Mesothelial cell of epicardium (in vitro differentiated cells): ENCODE measurements at places on chromosomes 11 and 22. TPM values are rescaled to one million over a fixed set of nuclear protein-coding genes. Genes with fewer than 3 reads are reported as not detected.

MCAM gene
- total RNA-seq, result 25.9 to 28.2 TPM (median 26.7 TPM) in 3 replicates

DDTL gene
- not detected in 3 replicates for total RNA-seq

IGF2 gene
- 3,009 to 3,275 TPM (median 3,171 TPM) in 3 replicates for total RNA-seq

HPX gene
- total RNA-seq, result 5.2 to 9.9 TPM (median 9.5 TPM) in 3 replicates

KCTD14 gene
- total RNA-seq, result 5.4 to 6.4 TPM (median 5.4 TPM) in 3 replicates

MOGAT2 gene
- not detected in 3 replicates for total RNA-seq

DNA sequence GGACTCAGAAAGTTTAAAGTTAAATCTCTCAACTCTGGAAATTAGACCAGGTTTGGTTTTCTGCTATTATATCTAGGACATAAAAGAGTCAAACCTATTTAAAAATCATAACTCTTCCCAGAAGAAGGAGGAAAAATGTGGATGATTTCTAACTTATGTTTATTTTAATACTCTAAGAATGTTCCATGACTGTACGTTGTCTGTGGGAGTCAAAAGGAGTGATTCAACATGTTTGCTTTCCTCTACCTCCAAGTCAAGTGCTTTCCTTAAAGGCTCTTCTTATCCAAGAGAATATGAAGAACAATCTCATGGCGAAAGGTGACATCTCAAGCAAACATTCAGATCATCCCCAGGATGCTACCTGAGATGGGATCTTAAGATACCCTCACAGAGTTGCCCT, 21.6 kb downstream of the OR51E1 start:
- no peak overlapping the region for H3K27ac ChIP-seq
- H3K36me3 ChIP-seq, result no peaks in the 10 kb centered on the region
- H3K27me3 ChIP-seq, result peaks cover 5% of the 10 kb centered on the region
- no peak for DNase-seq
- no peak overlapping the region for H3K4me3 ChIP-seq

- H3K4me3 ChIP-seq, result no peak overlapping the region
- H3K4me1 ChIP-seq, result no peaks in the 10 kb centered on the region
These were observed 148.5 kb upstream of the NCAM1 start for GRCh38 chr11:112812729-112813128.

GRCh38 chr11:84795698-84796097, 831.4 kb downstream of the DLG2 start:
- no peak overlapping the region for H3K27ac ChIP-seq
- no peak overlapping the region for H3K4me3 ChIP-seq
- peaks cover 1% of the 10 kb centered on the region for H3K36me3 ChIP-seq
- DNase-seq, result no peak
- H3K4me1 ChIP-seq, result no peaks in the 10 kb centered on the region

DNA sequence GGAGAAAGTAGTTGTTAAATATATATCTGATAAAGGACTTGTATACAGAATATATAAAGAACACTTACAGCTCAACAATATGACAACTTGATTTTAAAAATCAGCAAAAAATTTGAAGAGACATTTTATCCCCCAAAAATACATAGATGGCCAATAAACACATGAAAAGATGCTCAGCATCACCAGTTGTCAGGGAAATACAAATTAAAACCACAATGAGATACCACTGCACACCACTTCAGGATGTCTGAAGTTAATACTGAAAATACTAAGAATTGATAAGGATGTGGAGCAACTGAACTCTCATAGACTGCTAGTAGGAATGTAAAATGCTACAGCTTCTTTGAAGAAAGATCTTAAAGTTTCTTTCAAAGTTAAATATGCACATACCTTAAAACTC, 49.2 kb downstream of the KREMEN1 start:
- DNase-seq, result no peak
- H3K4me3 ChIP-seq, result no peak overlapping the region

- H3K4me3 ChIP-seq, result no peak overlapping the region
- H3K4me1 ChIP-seq, result peaks cover 5% of the 10 kb centered on the region
- no peak for DNase-seq
- H3K36me3 ChIP-seq, result peaks cover 16% of the 10 kb centered on the region
- H3K27me3 ChIP-seq, result no peaks in the 10 kb centered on the region
These were observed 34.6 kb downstream of the FAM118A start for GRCh38 chr22:45344334-45344733.

GRCh38 chr11:5246772-5247471, 2.7 kb downstream of the HBG1 start:
- H3K27ac ChIP-seq, result no peak overlapping the region
- H3K36me3 ChIP-seq, result no peaks in the 10 kb centered on the region
- DNase-seq, result no peak

GRCh38 chr11:128061281-128061871, 526.0 kb downstream of the ETS1 start:
- H3K27ac ChIP-seq, result no peak overlapping the region
- H3K4me1 ChIP-seq, result no peaks in the 10 kb centered on the region
- H3K4me3 ChIP-seq, result no peak overlapping the region
- H3K27me3 ChIP-seq, result no peaks in the 10 kb centered on the region

- no peaks in the 10 kb centered on the region for H3K27me3 ChIP-seq
- peaks cover 20% of the 10 kb centered on the region for H3K36me3 ChIP-seq
- no peak for DNase-seq
- no peak overlapping the region for H3K4me3 ChIP-seq
These were observed 36.9 kb downstream of the DGCR2 start for GRCh38 chr22:19085233-19085718.

- H3K27me3 ChIP-seq, result peaks cover 31% of the 10 kb centered on the region
- no peak overlapping the region for H3K27ac ChIP-seq
- H3K4me3 ChIP-seq, result no peak overlapping the region
- no peak for DNase-seq
These were observed 924.6 kb downstream of the BRD1 start for GRCh38 chr22:48902983-48903650.

- H3K4me1 ChIP-seq, result no peaks in the 10 kb centered on the region
- peaks cover 13% of the 10 kb centered on the region for H3K36me3 ChIP-seq
- no peak overlapping the region for H3K4me3 ChIP-seq
These were observed 54.9 kb downstream of the CEP57 start for GRCh38 chr11:95845167-95845566.

DNA sequence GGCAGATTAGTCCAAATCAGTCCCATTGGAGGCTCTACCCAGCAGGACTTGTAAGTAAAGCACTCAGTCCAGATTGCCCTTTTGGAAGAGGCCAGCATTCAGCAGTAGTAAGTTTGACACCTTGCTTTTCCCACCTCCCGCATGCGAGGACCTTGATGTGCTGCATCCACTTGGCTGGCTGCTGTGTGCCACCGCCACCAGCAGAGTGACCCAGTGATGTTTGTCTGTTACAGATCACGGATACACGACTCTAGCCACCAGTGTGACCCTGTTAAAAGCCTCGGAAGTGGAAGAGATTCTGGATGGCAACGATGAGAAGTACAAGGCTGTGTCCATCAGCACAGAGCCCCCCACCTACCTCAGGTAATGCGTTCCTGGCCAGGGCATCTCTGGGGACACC, 6.6 kb downstream of the SMARCB1 start:
- no peak overlapping the region for H3K4me3 ChIP-seq
- DNase-seq, result no peak
- H3K36me3 ChIP-seq, result peaks cover 27% of the 10 kb centered on the region

DNA sequence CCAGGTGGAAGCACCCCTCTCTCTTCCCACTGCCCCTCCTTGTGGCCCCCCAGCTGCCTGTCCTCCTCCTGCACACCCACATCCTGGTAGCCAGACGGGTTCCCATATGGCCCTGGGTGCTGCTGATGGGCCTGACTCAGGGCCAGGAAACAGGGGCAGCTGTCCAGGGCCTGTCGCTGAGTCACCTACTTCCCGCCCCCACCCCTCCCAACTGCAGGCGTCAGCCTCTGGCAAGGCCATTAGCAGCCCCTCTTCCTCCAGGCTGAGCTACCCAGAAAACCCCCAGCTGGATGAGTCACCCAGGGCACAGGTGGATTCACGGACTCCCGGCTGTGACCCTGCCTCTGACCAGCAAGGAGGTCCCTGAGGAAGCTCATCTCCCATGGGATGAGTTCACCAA, 6.9 kb upstream of the GAL start:
- no peak overlapping the region for H3K4me3 ChIP-seq
- peaks cover 2% of the 10 kb centered on the region for H3K4me1 ChIP-seq
- no peak overlapping the region for H3K27ac ChIP-seq

DNA sequence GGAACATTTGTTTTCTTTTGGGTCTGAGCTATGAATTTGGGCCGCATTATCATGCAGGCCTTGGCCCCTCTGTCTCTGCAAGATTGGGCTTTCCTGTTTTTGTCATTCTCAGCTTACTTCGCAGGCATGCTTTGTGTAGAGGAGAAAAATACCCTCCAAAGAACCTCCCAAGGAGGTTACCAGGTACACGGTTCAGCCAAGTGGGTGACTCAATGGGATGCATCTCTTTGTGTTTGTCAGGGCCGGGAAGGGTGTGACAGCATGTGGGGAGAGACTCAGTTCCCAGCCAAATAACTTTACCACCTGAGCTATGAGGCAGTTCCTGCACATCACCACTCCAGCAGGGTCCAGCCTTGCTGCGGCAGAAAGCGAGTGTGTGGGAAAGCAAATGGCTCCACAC, 47.8 kb upstream of the CLDN5 start:
- H3K4me3 ChIP-seq, result no peak overlapping the region
- H3K27me3 ChIP-seq, result peaks cover 12% of the 10 kb centered on the region
- H3K4me1 ChIP-seq, result no peaks in the 10 kb centered on the region
- H3K36me3 ChIP-seq, result no peaks in the 10 kb centered on the region
- no peak for DNase-seq
- H3K27ac ChIP-seq, result no peak overlapping the region

DNA sequence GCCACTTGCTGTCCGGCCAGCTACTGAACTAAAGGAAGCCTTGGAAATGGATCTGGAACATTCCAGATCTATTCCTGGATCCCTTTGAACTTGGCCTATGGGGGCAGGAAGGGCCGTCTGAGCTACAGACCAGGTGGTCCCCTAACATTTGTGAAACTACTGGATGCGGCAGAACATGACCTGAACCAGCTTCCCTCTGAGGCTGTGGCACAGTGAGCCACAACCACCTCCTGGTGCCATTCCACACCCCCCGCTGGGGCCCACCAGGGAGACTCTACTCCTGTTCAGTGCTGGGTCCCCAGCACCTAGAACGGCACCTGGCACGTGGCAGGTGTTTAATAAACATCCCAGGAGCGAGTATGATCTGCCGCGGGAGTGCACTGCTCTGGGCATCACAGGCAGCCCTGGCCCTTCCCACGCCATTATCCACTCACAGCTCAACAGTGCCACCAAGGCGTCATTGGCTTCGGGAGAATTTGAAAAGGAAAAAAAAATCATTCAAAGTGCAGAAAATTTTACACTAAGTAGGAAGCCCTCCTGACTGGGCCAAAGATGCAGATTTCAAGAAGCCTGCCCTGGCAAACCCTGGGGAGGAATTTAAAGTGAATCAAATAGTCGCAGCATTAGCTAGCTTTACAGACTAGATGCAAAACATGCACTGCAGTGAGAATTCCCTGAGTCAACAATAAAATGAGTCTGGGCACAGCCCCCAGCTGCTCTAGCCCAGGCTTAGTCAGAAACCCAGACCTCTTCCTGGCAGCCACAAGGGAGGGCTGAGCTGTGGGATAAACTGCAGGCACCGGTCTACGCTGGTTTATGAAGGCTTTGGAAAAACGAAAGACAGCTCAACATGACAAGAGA, 14.3 kb upstream of the EFCAB6 start:
- DNase-seq, result no peak
- H3K36me3 ChIP-seq, result no peaks in the 10 kb centered on the region
- H3K4me3 ChIP-seq, result no peak overlapping the region

GRCh38 chr22:48666620-48667019, 1161.1 kb downstream of the BRD1 start:
- no peaks in the 10 kb centered on the region for H3K4me1 ChIP-seq
- H3K27ac ChIP-seq, result no peak overlapping the region
- no peak overlapping the region for H3K4me3 ChIP-seq

DNA sequence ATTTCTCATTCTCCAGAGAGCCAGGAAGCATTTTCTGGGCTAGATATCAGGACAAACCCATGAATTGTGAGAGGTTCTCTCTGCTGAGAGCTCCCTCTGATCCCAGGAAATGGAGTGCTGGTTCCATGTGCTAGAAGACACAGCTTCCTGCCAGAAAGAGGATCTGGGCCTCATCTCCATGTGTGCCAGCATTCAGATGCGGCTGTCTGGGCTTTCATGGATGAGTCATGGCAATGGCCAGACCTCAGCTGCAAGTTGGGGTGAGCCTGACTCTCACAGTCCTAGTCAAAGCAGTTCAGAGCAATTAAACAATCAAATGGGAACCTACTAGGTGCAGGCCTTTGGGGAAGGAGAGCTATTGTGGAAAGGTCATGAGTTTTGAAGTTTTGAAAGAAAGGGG, 82.3 kb upstream of the EED start:
- no peak overlapping the region for H3K4me3 ChIP-seq
- H3K27me3 ChIP-seq, result no peaks in the 10 kb centered on the region
- no peak overlapping the region for H3K27ac ChIP-seq
- H3K36me3 ChIP-seq, result no peaks in the 10 kb centered on the region
- peaks cover 12% of the 10 kb centered on the region for H3K4me1 ChIP-seq
- DNase-seq, result no peak

DNA sequence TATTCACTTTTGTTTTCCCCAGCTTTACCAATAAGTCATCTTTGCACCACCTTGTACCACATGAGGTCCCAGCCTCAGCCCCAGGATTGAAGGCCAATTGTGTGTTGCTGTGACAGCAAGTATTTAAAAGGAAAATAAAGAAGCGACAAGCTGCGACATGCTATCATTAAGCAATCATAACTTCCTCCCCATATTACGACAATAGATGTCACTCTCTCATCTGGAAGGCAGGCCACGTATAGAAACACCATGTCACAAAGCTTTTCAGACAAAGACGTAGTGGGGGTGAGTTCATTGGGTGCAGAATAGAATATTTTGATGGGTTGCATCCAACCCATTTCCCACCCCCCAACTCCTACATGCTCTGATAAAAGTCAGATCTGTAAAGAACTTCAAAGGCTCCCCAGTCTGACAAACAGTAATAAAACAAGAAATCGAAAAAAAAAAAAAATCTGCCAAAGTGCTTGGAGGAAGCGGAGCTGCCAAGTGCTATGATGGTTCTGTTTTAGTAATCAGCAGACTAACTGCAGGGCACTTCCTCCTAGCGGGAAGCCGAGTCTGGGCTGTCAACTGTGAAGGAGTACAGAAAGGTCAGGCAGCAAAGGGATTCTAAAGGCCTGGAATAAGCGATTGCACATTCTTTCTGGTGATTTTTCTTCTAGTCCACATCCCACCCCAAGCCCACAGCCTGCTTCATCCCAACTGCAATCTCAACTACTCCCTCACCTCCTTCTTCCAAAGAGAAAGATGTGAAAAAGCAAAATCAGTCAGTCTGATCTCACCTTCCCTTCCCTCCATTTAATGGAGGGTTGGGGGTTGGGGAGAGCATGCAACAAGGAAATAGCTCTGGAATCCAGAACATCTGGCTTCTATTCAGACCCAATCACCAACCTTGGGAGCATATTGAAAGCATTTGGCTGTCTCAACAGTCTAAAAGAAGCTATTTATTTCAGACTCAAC, 131.4 kb upstream of the UBASH3B start:
- H3K4me1 ChIP-seq, result peaks cover 29% of the 10 kb centered on the region
- H3K27me3 ChIP-seq, result no peaks in the 10 kb centered on the region
- peaks cover 6% of the 10 kb centered on the region for H3K36me3 ChIP-seq
- H3K27ac ChIP-seq, result peak overlapping the region; percentile 93
- peak; percentile 43 for DNase-seq

GRCh38 chr11:47609675-47610074, 15.5 kb upstream of the C1QTNF4 start:
- H3K27ac ChIP-seq, result no peak overlapping the region
- no peak overlapping the region for H3K4me3 ChIP-seq
- peaks cover 14% of the 10 kb centered on the region for H3K4me1 ChIP-seq
- peaks cover 10% of the 10 kb centered on the region for H3K36me3 ChIP-seq
- H3K27me3 ChIP-seq, result no peaks in the 10 kb centered on the region

GRCh38 chr11:61691380-61692156, 11.4 kb downstream of the DAGLA start:
- H3K4me3 ChIP-seq, result no peak overlapping the region
- H3K36me3 ChIP-seq, result no peaks in the 10 kb centered on the region
- no peak overlapping the region for H3K27ac ChIP-seq
- H3K27me3 ChIP-seq, result no peaks in the 10 kb centered on the region
- DNase-seq, result no peak
